H9 (cell line): ENCODE measurements at places on chromosomes 1 and 21. TPM values are rescaled to one million over a fixed set of nuclear protein-coding genes. Genes with fewer than 3 reads are reported as not detected.
A peak's percentile ranks its signal among the peaks of the same experiment; 100 is the strongest.

GRCh38 chr1:157852476-157852875 lies 10.9 kb upstream of the CD5L start:
- no peaks in the 10 kb centered on the region for H3K36me3 ChIP-seq
- no peak overlapping the region for H3K27ac ChIP-seq
- H3K4me1 ChIP-seq = no peaks in the 10 kb centered on the region
- DNase-seq = no peak
- H3K27me3 ChIP-seq = no peaks in the 10 kb centered on the region
- no peak overlapping the region for H3K4me3 ChIP-seq

The NBPF26 gene
- total RNA-seq = 8.8 and 9.9 TPM in 2 replicates

- H3K36me3 ChIP-seq = peaks cover 13% of the 10 kb centered on the region; the same call in 2 of the 3 replicates
- no peaks in the 10 kb centered on the region for H3K27me3 ChIP-seq
- peaks cover 7% of the 10 kb centered on the region; the same call in 1 of the 2 replicates for H3K4me1 ChIP-seq
- no peak overlapping the region for H3K4me3 ChIP-seq
Measured at GRCh38 chr1:244839656-244840055, 4.2 kb downstream of the COX20 start.

- DNase-seq = no peak
- no peaks in the 10 kb centered on the region; the same call in 2 of the 3 replicates for H3K36me3 ChIP-seq
- no peak overlapping the region for H3K27ac ChIP-seq
- no peaks in the 10 kb centered on the region for H3K27me3 ChIP-seq
- no peak overlapping the region for H3K4me3 ChIP-seq
Measured at GRCh38 chr1:59332983-59333382, 36.1 kb downstream of the FGGY start.

The OR2G6 gene
- total RNA-seq = not detected in 2 replicates

The GJA5 gene
- 0.33 and 0.39 TPM in 2 replicates for total RNA-seq

GRCh38 chr21:17444828-17445227 lies 68.0 kb upstream of the CXADR start:
- no peak overlapping the region for H3K27ac ChIP-seq
- no peaks in the 10 kb centered on the region for H3K27me3 ChIP-seq
- DNase-seq = no peak
- H3K4me1 ChIP-seq = no peaks in the 10 kb centered on the region
- H3K36me3 ChIP-seq = no peaks in the 10 kb centered on the region
- H3K4me3 ChIP-seq = no peak overlapping the region

DNA sequence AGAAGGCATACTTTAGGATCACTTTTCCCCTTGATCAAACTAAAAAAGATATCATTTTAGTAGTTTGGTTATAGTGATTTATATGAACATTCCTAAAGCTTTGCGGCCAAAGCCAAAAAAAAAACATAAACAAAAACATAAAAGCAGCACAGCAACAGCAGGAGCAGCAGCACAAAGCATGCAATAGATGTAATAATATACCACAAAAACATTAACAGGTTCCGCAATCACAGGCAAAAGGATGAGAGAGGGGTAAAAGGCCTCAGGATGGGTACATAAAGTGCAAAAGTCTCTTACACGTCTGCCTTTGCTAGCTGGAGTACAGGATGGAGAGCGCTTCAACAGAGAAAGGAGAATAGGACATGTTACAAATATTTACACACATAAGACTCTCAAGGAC lies 119.0 kb downstream of the COQ8A start:
- H3K27ac ChIP-seq = no peak overlapping the region
- peaks cover 3% of the 10 kb centered on the region; the same call in 1 of the 3 replicates for H3K36me3 ChIP-seq
- no peak for DNase-seq
- H3K4me1 ChIP-seq = no peaks in the 10 kb centered on the region
- H3K4me3 ChIP-seq = no peak overlapping the region

The DDX20 gene
- total RNA-seq = 38.0 and 38.3 TPM in 2 replicates

The VCAM1 gene
- total RNA-seq = 0.07 TPM in 1 of 2 replicates, not detected in the other

- H3K36me3 ChIP-seq = no peaks in the 10 kb centered on the region
- DNase-seq = peak; percentile 81
- peak overlapping the region; percentile 35; the same call in 1 of the 3 replicates for H3K4me3 ChIP-seq
- no peak overlapping the region for H3K27ac ChIP-seq
- H3K4me1 ChIP-seq = no peaks in the 10 kb centered on the region
Measured at GRCh38 chr21:33196941-33197374, 32.8 kb upstream of the IFNAR2 start.

GRCh38 chr1:56921479-56921878 lies 44.3 kb downstream of the C8B start:
- no peaks in the 10 kb centered on the region for H3K36me3 ChIP-seq
- no peaks in the 10 kb centered on the region for H3K4me1 ChIP-seq
- no peak overlapping the region for H3K4me3 ChIP-seq
- no peaks in the 10 kb centered on the region; the same call in 1 of the 2 replicates for H3K27me3 ChIP-seq
- H3K27ac ChIP-seq = no peak overlapping the region

DNA sequence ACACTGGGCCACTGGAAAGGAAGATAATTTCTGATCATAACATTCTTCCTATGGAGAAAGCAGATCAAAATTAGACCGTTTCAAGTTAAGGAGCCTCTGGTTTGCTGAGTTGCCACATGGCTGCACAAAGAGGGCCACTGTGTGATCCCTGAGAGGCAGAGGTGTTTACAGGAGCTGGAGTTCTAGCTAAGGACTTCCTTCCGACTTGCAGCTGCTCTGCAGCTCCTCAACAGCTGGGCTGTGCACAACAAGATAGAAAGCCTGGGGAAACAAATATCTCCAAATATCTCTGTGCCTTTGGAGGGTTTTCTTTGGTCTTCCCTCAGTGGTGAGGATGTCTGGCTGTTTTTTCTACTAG lies 26.8 kb downstream of the GADD45A start:
- H3K27me3 ChIP-seq = no peaks in the 10 kb centered on the region
- H3K36me3 ChIP-seq = no peaks in the 10 kb centered on the region
- H3K27ac ChIP-seq = no peak overlapping the region
- DNase-seq = no peak
- no peaks in the 10 kb centered on the region for H3K4me1 ChIP-seq

The NFASC gene
- 5.0 and 5.7 TPM in 2 replicates for total RNA-seq

GRCh38 chr1:208351838-208352237 lies 107.7 kb upstream of the PLXNA2 start:
- H3K4me3 ChIP-seq = no peak overlapping the region
- no peak overlapping the region for H3K27ac ChIP-seq
- no peaks in the 10 kb centered on the region for H3K36me3 ChIP-seq
- no peaks in the 10 kb centered on the region for H3K27me3 ChIP-seq

GRCh38 chr1:169945181-169945580 lies 51.5 kb upstream of the SCYL3 start:
- H3K4me3 ChIP-seq = no peak overlapping the region
- DNase-seq = no peak
- H3K36me3 ChIP-seq = no peaks in the 10 kb centered on the region
- no peak overlapping the region for H3K27ac ChIP-seq
- H3K4me1 ChIP-seq = no peaks in the 10 kb centered on the region

The VWA5B1 gene
- 0.18 TPM in 1 of 2 replicates, not detected in the other for total RNA-seq

The FCN3 gene
- total RNA-seq = 0.22 TPM in 2 replicates

DNA sequence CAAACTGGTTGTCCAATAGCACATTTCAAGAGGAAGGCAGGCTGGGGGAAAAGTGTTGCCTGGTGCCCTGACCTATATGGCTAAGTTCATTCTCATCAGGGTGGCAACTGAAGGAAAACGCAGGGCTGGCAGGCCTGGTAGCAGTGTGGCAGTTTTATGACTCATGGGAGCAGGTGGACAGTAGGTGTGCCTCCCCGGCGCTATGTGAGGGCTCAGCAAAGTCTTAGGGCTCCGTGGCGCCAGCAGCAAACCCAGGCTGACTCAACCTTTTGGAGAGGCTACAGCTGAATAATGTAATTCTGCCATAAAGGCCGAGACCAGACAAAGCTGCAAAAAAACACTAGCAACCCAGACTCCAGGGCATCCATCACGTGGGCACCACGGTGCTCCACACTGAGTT lies 23.6 kb downstream of the GADD45A start:
- no peaks in the 10 kb centered on the region for H3K36me3 ChIP-seq
- H3K27me3 ChIP-seq = no peaks in the 10 kb centered on the region
- no peak overlapping the region for H3K27ac ChIP-seq

The ICOSLG gene
- total RNA-seq = 6.6 and 6.8 TPM in 2 replicates

The SLC6A9 gene
- 29.5 and 30.1 TPM in 2 replicates for total RNA-seq

The F5 gene
- total RNA-seq = 0.04 TPM in 2 replicates

GRCh38 chr1:18730321-18730720 lies 99.7 kb downstream of the PAX7 start:
- H3K27ac ChIP-seq = no peak overlapping the region
- no peak overlapping the region for H3K4me3 ChIP-seq
- H3K36me3 ChIP-seq = no peaks in the 10 kb centered on the region
- no peak for DNase-seq
- no peaks in the 10 kb centered on the region for H3K4me1 ChIP-seq

The FCRL6 gene
- not detected in 2 replicates for total RNA-seq

DNA sequence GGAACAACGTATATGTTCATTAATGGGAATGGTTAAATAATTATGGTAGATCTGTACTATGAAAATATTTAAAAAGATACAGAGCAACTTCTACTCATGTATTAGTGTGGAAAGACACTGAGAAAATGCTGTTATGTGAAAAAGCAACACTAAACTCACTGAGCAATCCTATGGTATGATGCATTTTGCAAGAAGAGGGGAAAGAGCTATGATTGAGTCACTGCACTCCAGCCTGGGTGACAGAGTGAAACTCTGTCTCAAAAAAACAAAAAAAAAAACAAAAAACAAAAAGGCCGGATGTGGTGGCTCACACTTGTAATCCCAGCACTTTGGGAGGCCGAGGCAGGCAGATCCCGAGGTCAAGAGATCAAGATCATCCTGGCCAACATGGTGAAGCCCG lies 44.4 kb downstream of the ATP5PO start:
- no peak for DNase-seq
- H3K27me3 ChIP-seq = no peaks in the 10 kb centered on the region
- no peak overlapping the region for H3K4me3 ChIP-seq
- H3K36me3 ChIP-seq = no peaks in the 10 kb centered on the region; the same call in 1 of the 3 replicates
- no peaks in the 10 kb centered on the region for H3K4me1 ChIP-seq

DNA sequence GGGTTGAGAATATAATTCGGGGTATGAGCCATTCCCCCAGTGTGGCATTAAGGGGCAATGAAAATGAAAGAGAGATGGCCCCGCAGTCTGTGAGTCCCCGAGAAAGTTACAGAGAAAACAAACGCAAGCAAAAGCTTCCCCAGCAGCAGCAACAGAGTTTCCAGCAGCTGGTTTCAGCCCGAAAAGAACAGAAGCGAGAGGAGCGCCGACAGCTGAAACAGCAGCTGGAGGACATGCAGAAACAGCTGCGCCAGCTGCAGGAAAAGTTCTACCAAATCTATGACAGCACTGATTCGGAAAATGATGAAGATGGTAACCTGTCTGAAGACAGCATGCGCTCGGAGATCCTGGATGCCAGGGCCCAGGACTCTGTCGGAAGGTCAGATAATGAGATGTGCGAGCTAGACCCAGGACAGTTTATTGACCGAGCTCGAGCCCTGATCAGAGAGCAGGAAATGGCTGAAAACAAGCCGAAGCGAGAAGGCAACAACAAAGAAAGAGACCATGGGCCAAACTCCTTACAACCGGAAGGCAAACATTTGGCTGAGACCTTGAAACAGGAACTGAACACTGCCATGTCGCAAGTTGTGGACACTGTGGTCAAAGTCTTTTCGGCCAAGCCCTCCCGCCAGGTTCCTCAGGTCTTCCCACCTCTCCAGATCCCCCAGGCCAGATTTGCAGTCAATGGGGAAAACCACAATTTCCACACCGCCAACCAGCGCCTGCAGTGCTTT lies 9.4 kb downstream of the PROX1 start:
- no peaks in the 10 kb centered on the region for H3K27me3 ChIP-seq
- no peaks in the 10 kb centered on the region for H3K4me1 ChIP-seq
- no peak for DNase-seq
- no peak overlapping the region for H3K4me3 ChIP-seq
- no peak overlapping the region for H3K27ac ChIP-seq
- no peaks in the 10 kb centered on the region for H3K36me3 ChIP-seq

GRCh38 chr1:173187671-173188237 lies 19.4 kb downstream of the TNFSF4 start:
- no peak overlapping the region for H3K27ac ChIP-seq
- no peaks in the 10 kb centered on the region for H3K36me3 ChIP-seq

The OR2AJ1 gene
- total RNA-seq = not detected in 2 replicates

GRCh38 chr1:22662318-22662717 lies 9.3 kb downstream of the C1QB start:
- no peak overlapping the region for H3K27ac ChIP-seq
- DNase-seq = peak; percentile 93
- H3K4me3 ChIP-seq = peak overlapping the region; percentile 54; the same call in 2 of the 3 replicates
- no peaks in the 10 kb centered on the region for H3K36me3 ChIP-seq

The HSF2BP gene
- total RNA-seq = 1.5 and 1.7 TPM in 2 replicates

The SMCP gene
- not detected in 2 replicates for total RNA-seq

GRCh38 chr1:184859381-184860105 lies 104.9 kb upstream of the EDEM3 start:
- H3K27me3 ChIP-seq = no peaks in the 10 kb centered on the region
- H3K27ac ChIP-seq = no peak overlapping the region
- H3K4me1 ChIP-seq = no peaks in the 10 kb centered on the region; the same call in 1 of the 2 replicates
- DNase-seq = no peak
- H3K36me3 ChIP-seq = no peaks in the 10 kb centered on the region

GRCh38 chr1:229124116-229124515 lies 146.8 kb upstream of the RAB4A start:
- H3K27me3 ChIP-seq = no peaks in the 10 kb centered on the region
- peaks cover 2% of the 10 kb centered on the region; the same call in 1 of the 2 replicates for H3K4me1 ChIP-seq
- DNase-seq = no peak
- H3K36me3 ChIP-seq = no peaks in the 10 kb centered on the region
- no peak overlapping the region for H3K27ac ChIP-seq

GRCh38 chr1:34590211-34590623 lies 164.6 kb upstream of the GJB5 start:
- H3K27me3 ChIP-seq = no peaks in the 10 kb centered on the region
- H3K27ac ChIP-seq = no peak overlapping the region
- no peaks in the 10 kb centered on the region for H3K36me3 ChIP-seq
- peaks cover 7% of the 10 kb centered on the region; the same call in 1 of the 2 replicates for H3K4me1 ChIP-seq
- DNase-seq = peak; percentile 89
- no peak overlapping the region for H3K4me3 ChIP-seq

The SERTAD4 gene
- 3.9 and 5.0 TPM in 2 replicates for total RNA-seq

The MAB21L3 gene
- not detected in 2 replicates for total RNA-seq

- DNase-seq = no peak
- H3K27ac ChIP-seq = no peak overlapping the region
- H3K36me3 ChIP-seq = peaks cover 7% of the 10 kb centered on the region
- H3K4me1 ChIP-seq = no peaks in the 10 kb centered on the region; the same call in 1 of the 2 replicates
- H3K4me3 ChIP-seq = no peak overlapping the region
- no peaks in the 10 kb centered on the region for H3K27me3 ChIP-seq
Measured at GRCh38 chr1:119910618-119911017, 14.3 kb upstream of the ADAM30 start.

DNA sequence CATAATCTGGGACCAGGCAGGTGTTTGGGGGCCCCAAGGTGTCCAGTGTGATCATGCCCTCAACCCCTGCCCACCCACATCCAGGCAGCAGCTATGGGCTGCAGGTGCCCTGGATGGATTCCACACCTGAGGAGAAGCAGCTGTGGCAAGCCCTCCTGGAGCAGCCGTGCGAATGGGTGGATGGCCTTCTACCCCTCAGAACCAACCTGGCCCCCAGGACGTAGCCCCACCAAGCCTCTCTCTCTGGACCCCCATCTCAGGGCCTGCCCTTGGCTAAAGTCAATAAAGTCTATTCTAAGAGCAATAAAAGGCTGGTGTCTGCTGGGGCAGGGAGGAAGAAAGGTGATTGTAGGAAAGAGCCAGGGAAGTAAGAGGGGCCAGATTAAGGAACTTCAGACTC lies 11.8 kb downstream of the SYTL1 start:
- H3K4me3 ChIP-seq = no peak overlapping the region
- H3K27ac ChIP-seq = no peak overlapping the region
- H3K27me3 ChIP-seq = peaks cover 2% of the 10 kb centered on the region; the same call in 1 of the 2 replicates
